ENCODE measurements at places on chromosomes 13 and 19.

GRCh38 chr19:17711851-17712250 lies 7.4 kb upstream of the MAP1S start:
- no peaks in the 10 kb centered on the region for H3K4me1 ChIP-seq
- H3K27me3 ChIP-seq: peaks cover 5% of the 10 kb centered on the region
- no peak for DNase-seq
- no peak overlapping the region for H3K27ac ChIP-seq
- no peak overlapping the region for H3K4me3 ChIP-seq
- no peaks in the 10 kb centered on the region for H3K36me3 ChIP-seq

- H3K36me3 ChIP-seq: peaks cover 35% of the 10 kb centered on the region
- H3K4me1 ChIP-seq: peaks cover 31% of the 10 kb centered on the region
- no peak for DNase-seq
- no peak within 1 kb of the TSS for H3K27ac ChIP-seq
- H3K4me3 ChIP-seq: no peak within 1 kb of the TSS
Measured at GRCh38 chr19:55362990-55363716, at the start of gene GARIN5B. Gene GARIN5B (minus strand): TSS chr19:55363260. CDS start chr19:55363066, 194 bp downstream.

- peaks cover 71% of the 10 kb centered on the region for H3K36me3 ChIP-seq
- DNase-seq: no peak
- H3K4me1 ChIP-seq: peaks cover 7% of the 10 kb centered on the region
- H3K4me3 ChIP-seq: no peak overlapping the region
Measured at GRCh38 chr19:31275068-31275334, 74.2 kb downstream of the TSHZ3 start.

DNA sequence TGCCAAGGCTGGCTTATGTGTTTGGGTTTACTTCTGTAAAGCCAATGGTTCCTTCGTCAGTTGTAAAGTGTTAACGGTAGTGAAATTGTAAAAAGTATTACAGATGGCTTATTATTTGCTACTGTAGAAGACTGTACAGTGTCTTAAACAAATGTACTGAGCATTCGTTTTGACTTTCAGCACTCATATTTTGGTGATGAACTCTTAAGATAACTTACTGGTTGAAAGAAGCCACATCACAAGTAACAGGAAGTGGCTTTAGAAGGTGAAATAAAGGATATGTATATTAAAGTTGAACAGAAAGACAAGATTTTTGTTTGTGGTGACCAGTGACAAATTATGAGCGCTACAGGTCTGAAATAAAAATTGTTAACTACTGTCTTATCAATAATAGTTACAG lies 64.2 kb downstream of the URI1 start:
- no peak for DNase-seq
- peaks cover 29% of the 10 kb centered on the region for H3K36me3 ChIP-seq
- H3K27ac ChIP-seq: no peak overlapping the region

DNA sequence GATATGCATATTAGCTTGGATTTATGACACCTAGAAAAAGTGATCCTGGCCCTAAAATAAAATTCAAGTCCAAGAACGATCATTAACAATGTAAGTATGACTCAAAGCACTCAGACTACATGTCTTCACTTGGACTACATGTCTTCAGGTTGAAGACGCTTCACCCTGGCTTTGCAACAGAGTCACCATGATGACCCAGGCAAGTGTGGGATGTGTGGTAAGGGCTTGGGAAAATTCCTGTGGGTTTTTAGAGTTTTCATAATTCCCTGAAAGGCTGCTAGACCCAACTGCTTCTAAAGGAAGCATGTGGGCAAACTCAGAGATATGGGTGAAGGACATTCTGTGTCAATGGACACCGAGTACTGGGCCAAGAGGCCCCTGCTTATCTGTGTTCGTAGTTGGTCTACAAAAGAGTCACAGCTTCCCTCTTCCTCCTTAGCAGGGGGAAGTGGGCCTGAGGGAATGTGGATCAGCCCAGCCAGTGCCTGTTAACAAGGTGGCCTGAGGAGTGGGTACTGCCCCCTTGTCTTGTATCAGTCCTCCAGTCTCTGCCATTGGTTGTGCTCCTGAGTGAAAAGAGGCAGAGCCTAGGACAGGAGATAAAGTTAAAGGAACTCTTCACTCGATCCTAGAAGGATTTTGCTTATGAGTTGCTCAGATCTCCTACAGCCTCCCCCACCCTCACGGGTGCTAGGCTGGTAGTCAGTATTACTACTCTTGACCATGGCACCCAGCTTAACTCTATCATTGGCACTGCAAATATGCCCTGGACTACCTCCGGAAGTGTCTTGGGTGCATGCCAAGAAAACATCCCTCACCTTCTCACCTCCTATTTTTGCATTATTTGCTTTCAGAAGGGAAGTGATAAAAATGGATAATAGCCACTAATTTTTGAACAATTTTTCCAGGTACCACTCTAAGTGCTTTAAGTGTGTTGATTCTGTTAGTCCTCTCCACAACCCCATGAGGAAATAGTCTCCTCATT lies 406.3 kb downstream of the COG6 start:
- no peak overlapping the region for H3K27ac ChIP-seq
- no peaks in the 10 kb centered on the region for H3K27me3 ChIP-seq
- H3K36me3 ChIP-seq: no peaks in the 10 kb centered on the region
- DNase-seq: no peak

GRCh38 chr13:34608331-34608730 lies 333.7 kb upstream of the NBEA start:
- H3K36me3 ChIP-seq: no peaks in the 10 kb centered on the region
- no peak overlapping the region for H3K4me3 ChIP-seq
- H3K27ac ChIP-seq: no peak overlapping the region
- no peaks in the 10 kb centered on the region for H3K4me1 ChIP-seq
- no peaks in the 10 kb centered on the region for H3K27me3 ChIP-seq

- H3K4me3 ChIP-seq: no peak overlapping the region
- H3K27ac ChIP-seq: no peak overlapping the region
- H3K4me1 ChIP-seq: peaks cover 38% of the 10 kb centered on the region
Measured at GRCh38 chr19:48394331-48395169, 1.1 kb downstream of the GRIN2D start.

DNA sequence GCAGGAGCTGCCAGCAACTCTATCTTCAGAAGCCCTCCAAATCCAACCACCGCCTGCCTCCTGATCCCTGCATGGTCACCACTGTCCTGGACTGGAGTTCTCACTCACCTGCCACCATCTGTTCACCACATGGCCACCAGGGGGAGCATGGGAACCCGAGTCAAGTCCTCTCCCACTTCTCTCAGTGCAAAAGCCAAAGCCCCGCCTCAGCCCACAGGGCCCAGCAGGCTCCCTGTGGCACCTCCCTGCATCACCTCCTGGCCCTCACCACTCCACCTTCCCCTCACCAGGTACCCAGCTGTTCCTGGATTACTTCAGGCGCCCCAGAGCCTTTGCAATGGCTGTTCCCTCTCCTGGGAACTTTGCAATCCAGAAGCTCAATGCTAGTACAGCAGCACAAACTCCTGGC lies 5.3 kb downstream of the DHPS start:
- no peaks in the 10 kb centered on the region for H3K27me3 ChIP-seq
- H3K36me3 ChIP-seq: peaks cover 80% of the 10 kb centered on the region
- peaks cover 7% of the 10 kb centered on the region for H3K4me1 ChIP-seq

Measured in mesenchymal stem cell (in vitro differentiated cells and primary cell).